Activated gamma-delta T cell (primary cell): ENCODE measurements at places on chromosomes 12 and 14.

- no peak for DNase-seq
Measured at GRCh38 chr12:43761500-43761899, 2.7 kb downstream of the IRAK4 start.

DNA sequence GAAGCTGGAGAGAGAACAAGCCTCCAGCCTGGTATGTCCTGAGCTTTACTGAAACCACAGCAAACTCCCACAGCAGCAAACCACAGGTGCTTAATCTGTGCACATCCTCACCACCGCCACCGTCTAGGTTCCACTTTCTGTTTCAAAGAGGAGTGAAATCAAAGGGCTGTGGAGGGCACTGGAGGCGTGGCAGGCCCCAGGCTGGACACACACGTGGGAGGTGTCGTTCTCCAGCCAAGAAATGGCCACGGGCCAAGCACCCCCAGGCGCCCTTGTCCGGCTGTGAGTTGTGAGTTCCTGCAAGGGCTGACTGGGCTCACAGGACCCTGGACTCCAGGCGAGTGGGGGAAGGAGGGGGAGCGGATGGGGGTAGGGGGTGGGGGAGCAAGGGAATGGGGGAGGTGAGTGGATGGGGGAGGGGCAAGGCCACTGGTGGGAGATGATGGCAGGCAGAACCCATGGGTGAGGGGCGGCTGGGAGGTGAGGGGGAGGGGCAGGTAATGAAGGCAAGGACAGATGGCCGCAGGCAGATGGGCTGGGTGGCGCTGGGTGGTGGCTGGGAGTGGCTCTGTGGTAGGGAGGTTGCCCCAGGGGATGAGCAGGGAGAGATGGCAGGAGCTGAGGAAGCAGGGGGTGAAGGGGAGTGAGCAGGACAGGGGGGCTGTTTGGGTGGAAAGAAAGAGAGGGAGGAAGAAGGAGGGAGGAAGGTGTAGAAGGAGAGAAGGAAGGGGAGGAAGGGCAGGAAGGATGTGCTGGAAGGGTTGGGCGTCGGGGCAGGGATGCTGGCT, 86.7 kb downstream of the NCOR2 start:
- DNase-seq: no peak

DNA sequence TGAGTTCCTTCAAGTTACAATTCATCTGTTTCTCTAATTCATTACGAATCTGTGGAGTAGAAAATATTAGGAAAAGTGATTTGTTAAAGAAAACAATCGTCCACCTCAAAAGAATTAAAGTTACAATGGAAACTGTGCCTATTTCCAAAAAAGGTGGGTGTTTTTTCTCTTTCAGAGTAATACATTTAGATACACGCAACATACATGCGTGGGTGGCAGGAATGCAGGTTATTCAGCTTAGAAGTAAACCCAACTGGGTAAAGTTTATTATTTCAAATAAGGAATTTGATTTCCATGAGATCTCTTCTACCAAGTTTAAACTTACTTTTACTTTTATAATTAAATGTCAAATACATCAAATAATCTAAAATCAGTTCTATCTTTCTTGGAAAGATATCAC, 52.2 kb downstream of the SSH1 start:
- DNase-seq: no peak

- no peak for DNase-seq
Measured at GRCh38 chr12:11706509-11707379, 57.3 kb downstream of the ETV6 start.

- DNase-seq: no peak
Measured at GRCh38 chr14:24013654-24014514, 25.2 kb downstream of the DHRS4L2 start.

- no peak for DNase-seq
Measured at GRCh38 chr14:96683562-96684289, 113.5 kb upstream of the VRK1 start.

GRCh38 chr12:54053003-54053750, 458 bp upstream of the HOXC4 start:
- DNase-seq: no peak
